ENCODE measurements at places on chromosomes 5 and 9.

DNA sequence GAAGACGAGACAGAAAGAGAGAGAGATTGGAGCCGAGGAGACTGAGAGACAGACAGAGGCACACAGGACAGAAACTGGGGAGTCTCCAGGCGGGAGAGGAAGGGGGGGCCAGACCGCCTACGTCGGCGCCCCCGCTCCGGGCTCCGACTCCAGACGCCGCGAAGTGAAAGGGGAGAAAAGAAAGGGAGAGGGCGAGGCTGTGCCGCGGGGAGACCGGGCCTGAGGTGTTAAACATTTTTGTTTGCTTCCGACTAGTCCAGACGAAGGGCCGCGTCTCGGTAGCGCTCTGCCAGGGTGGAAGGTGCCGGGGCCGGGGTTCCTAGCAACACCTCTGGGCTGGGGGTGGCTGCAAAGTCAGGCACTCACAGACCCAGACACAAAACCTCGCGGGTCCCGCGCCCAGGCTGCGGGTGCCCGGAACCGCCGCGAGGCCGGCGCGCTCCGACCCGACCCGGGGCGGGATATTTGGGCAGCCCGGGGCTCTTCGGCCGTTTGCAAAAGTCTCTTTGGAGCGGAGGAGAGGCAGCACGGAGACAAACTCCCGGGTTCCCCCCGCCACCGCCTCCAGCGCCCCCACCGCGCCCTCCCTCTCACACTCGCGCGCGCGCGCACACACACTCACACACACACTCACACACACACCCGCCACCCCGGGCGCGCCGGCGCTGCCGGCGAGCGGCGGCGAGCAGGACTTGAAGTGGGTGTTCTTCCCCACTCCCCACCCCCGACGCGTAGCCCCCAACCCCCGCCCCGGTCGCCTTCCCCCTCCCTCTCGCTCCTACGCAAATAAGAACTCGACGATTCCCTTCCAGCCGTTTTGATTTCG, 626 bp upstream of the FST start:
- peak; percentile 85 for DNase-seq

- no peak for DNase-seq
These were observed 63.7 kb upstream of the FANCC start for GRCh38 chr9:95381221-95381620.

- no peak for DNase-seq
These were observed 15.5 kb downstream of the GOLGA2 start for GRCh38 chr9:128260340-128260739.

- DNase-seq = no peak
These were observed 140.7 kb upstream of the RANBP3L start for GRCh38 chr5:36442352-36442751.

GRCh38 chr5:158119961-158120723, 261.2 kb upstream of the CLINT1 start:
- DNase-seq = peak; percentile 37

DNA sequence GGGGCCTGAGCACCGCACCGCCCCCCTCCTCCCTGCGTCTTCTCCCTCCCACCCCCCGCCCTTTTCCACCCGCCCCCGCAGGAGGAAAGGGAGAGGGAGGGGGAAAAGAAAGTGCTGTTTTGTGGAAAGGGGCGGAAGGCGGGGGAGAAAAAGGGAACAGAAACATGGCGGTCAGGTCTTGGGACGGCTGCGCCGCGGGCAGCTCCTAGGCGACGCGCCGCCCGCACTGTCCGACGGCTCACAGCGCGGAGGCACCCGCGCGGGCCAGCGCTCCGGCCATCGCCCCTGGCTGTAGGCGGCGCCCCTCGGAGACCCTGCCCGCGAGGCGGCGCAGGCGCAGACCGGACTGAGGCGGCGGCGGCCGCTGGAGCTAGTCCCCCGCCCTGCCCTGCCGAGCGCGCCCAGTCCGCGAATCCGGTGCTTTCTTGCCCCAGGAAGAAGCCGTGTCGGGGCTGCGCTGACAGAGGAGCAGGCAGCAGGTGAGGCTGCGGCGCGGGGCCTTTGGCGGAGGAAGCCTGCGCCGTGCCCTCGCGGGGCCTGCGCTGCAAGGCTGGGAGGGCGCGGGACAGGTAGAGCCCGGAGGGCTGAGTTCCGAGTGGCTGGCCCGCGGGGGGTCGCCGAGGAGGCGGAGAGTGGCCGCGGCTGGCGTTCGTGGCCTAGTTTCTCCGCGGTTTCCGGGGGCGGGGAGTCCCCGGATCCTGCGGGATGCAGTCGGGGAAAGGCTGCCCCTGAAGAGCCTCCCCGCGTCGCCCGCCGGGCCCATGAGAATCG, at the start of gene DENND4C:
DENND4C (plus strand) TSS at position 339 of the 771 bp plus-strand sequence. CDS start 45,482 bp downstream, outside the sequence.
- DNase-seq = peak; percentile 92

GRCh38 chr5:118577621-118578020, 410.7 kb downstream of the DTWD2 start:
- no peak for DNase-seq

- no peak for DNase-seq
These were observed 116.0 kb downstream of the MLLT3 start for GRCh38 chr9:20506099-20506900.

DNA sequence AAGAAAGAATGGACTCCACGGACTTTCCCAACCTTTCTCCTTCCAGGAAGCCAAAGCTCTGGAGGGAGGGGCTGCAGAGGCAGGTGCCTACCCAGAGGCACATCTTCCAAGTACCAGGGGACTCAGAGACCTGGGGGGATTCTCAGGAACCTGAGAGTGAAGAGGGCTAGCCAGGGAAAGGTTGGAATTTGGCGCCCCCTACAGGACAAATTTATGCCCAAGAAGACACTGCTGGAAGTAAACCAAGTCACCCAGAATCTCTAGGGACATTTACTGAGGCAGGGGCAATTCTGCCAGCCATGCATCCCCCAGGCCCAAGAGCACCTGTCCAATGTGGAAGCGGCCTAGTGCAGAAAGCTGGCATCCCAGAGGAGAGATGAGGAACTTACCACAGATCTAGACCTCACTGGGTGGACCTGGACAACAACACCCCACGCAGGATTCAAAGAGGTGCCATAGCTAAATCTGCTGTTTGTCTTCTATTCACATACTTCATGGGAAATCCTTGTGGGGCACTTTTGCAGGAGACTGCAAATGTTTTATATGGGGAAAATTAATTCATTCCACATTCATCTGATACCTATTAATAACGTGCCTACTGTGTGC, 25.9 kb upstream of the IDNK start:
- peak; percentile 10 for DNase-seq

- no peak for DNase-seq
These were observed 83.9 kb downstream of the PRLR start for GRCh38 chr5:35146406-35146805.

GRCh38 chr5:82346399-82347165, 68.4 kb upstream of the RPS23 start:
- no peak for DNase-seq

- no peak for DNase-seq
These were observed 4.8 kb downstream of the IRX1 start for GRCh38 chr5:3600106-3601060.

GRCh38 chr9:99193466-99193821, 28.3 kb downstream of the ALG2 start:
- no peak for DNase-seq

GRCh38 chr5:131279204-131279603, 15.4 kb downstream of the CDC42SE2 start:
- DNase-seq = no peak

All from hindlimb muscle (tissue), 1 donor.